ENCODE measurements at places on chromosomes 7 and 10. TPM values are rescaled to one million over a fixed set of nuclear protein-coding genes. Genes with fewer than 3 reads are reported as not detected.

Gene IKZF1
- 4.2 TPM for polyA plus RNA-seq

Gene SAMD9L
- polyA plus RNA-seq, result 2.7 TPM

Gene HEPACAM2
- polyA plus RNA-seq, result 4.6 TPM

Gene MCM10
- 2.1 TPM for polyA plus RNA-seq

Gene MOGAT3
- polyA plus RNA-seq, result not detected

Gene UNC5B
- polyA plus RNA-seq, result 14.8 TPM

Gene TRIM73
- polyA plus RNA-seq, result 21.3 TPM

Gene STOX1
- 3.2 TPM for polyA plus RNA-seq

Gene TEX36
- 41.5 TPM for polyA plus RNA-seq

Gene SIRT1
- polyA plus RNA-seq, result 50.1 TPM

Gene SPDYE2B
- polyA plus RNA-seq, result 3.3 TPM

Gene PDLIM1
- 64.3 TPM for polyA plus RNA-seq

Gene CDNF
- polyA plus RNA-seq, result 46.7 TPM

Gene PLAC9
- 47.0 TPM for polyA plus RNA-seq

Gene TRIM8
- 69.8 TPM for polyA plus RNA-seq

Gene CPA4
- 0.94 TPM for polyA plus RNA-seq

Gene AMZ1
- polyA plus RNA-seq, result 3.2 TPM

Gene DNAJB12
- 52.4 TPM for polyA plus RNA-seq

Gene ZPBP
- polyA plus RNA-seq, result 286 TPM

Gene PDZD7
- 1.6 TPM for polyA plus RNA-seq

Gene CUZD1
- 1.9 TPM for polyA plus RNA-seq

Gene MYL7
- not detected for polyA plus RNA-seq

Gene C10orf53
- polyA plus RNA-seq, result 139 TPM

Gene PFKFB3
- polyA plus RNA-seq, result 31.7 TPM

Gene DYNC1I1
- polyA plus RNA-seq, result 3.7 TPM

Gene FBXL13
- 28.6 TPM for polyA plus RNA-seq

Gene ANKRD30A
- polyA plus RNA-seq, result 1.2 TPM

Gene CUL1
- 206 TPM for polyA plus RNA-seq

Gene KCNH2
- polyA plus RNA-seq, result 82.5 TPM

Gene SPDYE11
- polyA plus RNA-seq, result 6.5 TPM

Gene LRIT1
- 12.8 TPM for polyA plus RNA-seq

Gene SPDYE16
- 4.1 TPM for polyA plus RNA-seq

Gene PRKG1
- polyA plus RNA-seq, result 6.3 TPM
